Thymus (tissue), 14 donors: ENCODE measurements at places on chromosomes 12 and 14. TPM values are rescaled to one million over a fixed set of nuclear protein-coding genes. Genes with fewer than 3 reads are reported as not detected.

The CCDC177 gene
- total RNA-seq: 0.05 TPM

- DNase-seq: no peak
Observed at GRCh38 chr12:93413064-93413463, 28.7 kb downstream of the UBE2N start.

The TTC9 gene
- 1.8 TPM for total RNA-seq

- no peak for DNase-seq
Observed at GRCh38 chr14:102838501-102838900, 61.3 kb downstream of the TRAF3 start.

- no peak for DNase-seq
Observed at GRCh38 chr12:15996254-15996653, 85.1 kb downstream of the DERA start.

DNA sequence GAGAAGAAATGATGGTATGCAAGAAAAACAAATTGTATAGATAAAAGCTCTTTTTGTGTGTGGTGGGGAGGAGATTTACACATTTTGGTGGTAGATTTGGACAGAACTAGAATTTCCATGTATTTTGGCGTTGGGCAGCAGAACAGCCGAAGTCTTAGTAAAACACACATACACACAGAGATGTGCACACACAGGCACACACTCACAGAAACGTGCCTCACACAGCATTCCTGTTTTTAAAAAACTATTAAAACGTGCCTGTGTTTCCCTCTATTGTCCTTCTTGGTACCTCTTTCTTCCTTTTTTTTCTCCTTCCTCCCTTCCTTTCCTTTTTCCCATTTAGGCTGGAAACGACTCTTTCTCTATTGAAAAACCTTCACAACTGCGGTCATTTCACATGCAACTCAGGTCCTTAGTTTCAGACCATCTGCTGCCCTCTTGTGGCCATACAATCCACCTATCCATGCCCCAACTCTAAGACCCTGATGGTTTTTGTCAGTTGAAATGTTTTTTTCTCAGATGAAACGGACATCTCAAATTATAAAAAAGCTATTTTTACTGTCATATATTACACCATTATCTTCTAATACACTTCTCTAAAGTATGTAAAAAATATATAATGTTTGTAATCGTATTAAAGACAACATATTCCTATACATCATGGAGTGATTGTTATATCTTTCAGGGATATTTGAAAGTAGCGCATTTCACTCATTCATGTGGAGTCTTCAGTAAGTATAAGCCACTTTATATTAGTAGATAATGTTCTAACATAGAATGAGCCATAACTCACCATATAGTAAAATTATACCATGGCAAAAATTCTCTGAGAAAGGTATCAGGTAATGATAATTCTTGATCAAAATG lies 386.7 kb upstream of the NOVA1 start:
- DNase-seq: peak; percentile 1

DNA sequence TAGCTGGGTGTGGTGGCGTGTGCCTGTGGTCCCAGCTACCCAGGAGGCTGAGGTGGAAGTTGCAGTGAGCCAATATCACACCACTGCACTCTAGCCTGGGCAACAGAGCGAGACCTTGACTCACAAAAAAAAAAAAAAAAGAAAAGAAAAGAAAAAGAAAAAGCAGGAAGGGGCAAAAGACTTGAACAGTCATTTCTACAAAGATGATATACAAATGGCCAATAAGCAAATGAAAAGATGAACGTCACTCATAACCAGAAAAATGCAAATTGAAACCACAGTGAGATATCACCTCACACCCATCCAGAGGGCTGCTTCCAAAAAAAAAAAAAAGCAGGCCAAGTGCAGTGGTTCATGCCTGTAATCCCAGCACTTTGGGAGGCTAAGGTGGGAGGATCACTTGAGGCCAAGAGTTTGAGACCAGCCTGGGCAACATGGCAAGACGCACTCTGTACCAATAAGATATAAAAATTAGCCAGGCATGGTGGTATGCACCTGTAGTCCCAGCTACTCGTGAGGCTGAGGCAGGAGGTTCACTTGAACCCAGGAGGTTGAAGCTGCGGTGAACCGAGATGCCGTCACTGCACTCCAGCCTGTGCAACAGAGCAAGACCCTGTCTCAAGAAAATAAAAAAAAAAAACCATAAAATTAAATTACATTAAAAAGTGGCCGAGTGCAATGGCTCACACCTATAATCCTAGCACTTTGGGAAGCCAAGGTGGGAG lies 20.5 kb downstream of the UBC start:
- no peak for DNase-seq

The PLEK2 gene
- 34.0 TPM for total RNA-seq

- DNase-seq: no peak
Observed at GRCh38 chr12:15605881-15606590, 183.2 kb downstream of the EPS8 start.

DNA sequence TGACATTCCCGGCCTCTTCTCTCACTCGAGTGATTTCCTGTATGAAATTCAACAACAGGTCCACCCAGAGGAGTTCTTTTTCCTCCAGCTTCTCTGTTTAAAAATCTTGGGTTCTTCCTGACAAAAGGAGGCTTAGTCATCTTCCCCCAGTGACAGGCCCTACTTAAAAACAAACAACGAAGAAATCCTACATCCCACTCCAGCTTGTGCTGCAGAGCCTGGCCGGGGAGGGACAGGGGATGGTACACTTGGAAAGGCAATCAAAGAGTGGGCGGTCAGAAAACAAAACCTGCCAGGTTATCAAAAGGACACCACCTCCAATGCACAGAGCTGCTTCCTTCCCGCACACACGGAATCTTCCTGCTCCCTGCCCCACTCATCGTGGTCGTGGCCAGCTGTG lies 101.3 kb downstream of the CACNA1C start:
- no peak for DNase-seq

DNA sequence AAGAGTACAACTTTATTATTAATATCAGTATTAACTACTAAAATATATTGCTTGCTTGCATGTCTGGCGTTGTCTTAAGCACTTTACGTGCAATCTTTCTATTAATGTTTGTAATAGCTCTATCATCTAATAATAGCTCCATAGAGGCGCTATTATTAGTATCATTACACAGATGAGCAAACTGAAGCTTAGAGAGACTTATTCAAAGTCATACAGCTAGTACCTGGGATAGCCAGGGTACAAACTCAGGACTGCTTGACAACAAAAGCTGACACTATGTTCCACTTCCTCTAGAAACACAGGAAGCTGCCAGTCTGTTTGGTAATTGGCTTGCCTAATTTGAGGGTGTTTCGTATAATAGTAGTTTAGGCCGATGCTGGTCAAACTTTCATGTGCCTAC lies 523.2 kb downstream of the RMST start:
- DNase-seq: no peak

DNA sequence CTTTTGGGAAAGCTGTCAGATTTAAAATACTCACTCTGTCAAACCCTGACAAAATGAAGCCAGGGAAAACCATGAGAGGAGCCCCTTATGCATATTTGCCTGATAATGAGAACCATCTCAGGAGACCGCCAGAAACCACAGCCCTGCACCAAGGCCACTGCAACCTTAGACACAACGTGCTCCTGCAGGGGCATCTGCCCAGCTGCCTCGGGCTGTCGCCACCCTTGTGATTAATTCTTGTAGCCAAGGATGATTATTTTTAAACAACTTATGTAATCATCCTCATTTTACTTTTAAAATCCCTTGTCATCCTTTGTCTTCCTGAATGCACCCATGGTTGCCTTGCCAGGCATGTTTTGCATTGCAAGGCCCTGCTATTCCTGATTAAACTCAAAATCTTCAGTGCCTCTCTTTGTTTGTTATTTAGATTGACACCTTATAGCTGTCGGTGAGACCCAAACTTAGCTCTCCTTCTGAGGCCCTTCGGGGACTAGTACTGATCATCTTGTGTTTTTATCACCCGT lies 766.4 kb upstream of the TMEM132C start:
- DNase-seq: no peak

DNA sequence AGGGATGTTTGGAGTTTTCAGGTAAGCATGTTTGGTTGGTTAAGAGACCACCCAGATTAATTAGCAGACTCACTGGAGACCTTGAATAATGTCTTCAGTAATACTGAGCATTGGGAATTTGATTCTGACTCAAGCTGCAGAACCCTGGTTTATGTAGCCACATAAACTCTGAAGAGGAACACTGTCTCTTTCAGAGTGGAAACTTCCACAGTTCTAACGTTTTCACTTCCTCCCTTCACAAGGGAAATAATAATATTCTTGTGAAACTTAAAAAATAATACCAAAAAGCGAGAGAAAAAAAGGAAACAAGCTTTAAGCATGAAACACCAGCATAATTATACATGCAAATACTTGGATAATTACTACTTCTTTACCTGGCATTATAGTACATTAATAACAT lies 40.0 kb upstream of the ST8SIA1 start:
- DNase-seq: no peak

GRCh38 chr14:91290986-91291385 lies 46.5 kb upstream of the GPR68 start:
- no peak for DNase-seq

GRCh38 chr12:43826681-43827080 lies 9.2 kb upstream of the TMEM117 start:
- no peak for DNase-seq

DNA sequence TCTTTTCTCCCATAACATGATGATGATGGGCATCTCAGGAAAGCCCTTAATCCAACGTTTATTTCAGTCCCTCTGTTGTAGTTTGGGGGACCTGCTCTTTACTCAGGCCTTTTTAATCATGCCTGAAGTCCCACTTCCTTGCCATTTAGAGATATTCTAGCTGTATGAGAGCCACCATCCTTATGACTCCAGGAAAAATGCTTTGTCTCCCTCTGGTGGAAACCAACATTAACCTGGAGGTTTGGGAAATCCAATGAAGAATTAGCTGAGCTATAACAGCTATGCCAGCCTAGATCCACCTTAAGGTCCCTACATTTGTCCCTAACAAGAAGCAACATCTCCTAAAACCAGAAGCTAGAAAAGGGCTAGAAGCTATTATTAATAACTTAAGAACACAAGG lies 1399.1 kb downstream of the LRFN5 start:
- DNase-seq: no peak

GRCh38 chr14:46377305-46377704 lies 274.3 kb downstream of the RPL10L start:
- no peak for DNase-seq

- no peak for DNase-seq
Observed at GRCh38 chr12:103771466-103771865, 69.6 kb downstream of the NT5DC3 start.
